Stimulated activated CD4-positive, alpha-beta T cell treated with anti-CD3 and anti-CD28 coated beads, TNF-alpha, amount 100 ng/mL, for 4 hours (primary cell): ENCODE measurements at places on chromosomes 6 and 20.

DNA sequence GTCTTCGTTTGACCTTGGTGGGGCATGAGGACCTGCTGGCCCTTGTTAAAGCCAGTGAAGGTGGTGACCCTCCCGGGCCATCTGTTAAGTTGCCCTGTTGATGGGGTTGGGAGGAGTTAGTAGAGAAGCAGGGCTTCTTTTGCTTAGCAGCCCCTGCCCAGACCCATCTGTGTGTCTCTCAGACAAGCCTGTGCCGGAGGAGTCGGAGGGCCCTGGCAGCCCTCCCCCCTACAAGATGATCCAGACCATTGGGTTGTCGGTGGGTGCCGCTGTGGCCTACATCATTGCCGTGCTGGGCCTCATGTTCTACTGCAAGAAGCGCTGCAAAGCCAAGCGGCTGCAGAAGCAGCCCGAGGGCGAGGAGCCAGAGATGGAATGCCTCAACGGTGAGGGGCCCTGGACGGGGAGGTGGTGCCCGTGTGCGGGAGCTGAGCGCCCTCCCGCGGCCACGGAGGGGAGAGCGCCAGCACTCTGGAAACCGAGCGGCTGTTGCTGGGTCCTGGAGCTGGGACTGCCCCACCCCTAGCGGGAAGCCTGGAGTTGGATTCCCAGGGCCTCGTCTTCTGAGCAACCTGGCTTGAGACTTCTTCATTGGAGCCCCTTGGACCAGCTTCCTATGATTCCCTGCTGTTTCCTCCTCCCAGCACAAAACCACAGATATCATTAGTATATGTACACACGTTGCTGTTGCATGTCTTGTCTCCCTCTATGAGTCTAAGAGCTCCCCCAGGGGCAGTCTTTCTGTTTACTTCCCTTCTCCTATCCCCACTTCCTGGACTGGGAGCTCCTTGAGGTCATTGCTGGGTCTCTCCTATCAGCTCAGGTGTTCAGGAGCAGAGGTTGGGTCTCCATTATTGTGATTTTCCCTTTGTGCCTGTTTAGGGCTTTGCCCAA, 27.6 kb upstream of the SRF start:
- DNase-seq = peak; percentile 48

DNA sequence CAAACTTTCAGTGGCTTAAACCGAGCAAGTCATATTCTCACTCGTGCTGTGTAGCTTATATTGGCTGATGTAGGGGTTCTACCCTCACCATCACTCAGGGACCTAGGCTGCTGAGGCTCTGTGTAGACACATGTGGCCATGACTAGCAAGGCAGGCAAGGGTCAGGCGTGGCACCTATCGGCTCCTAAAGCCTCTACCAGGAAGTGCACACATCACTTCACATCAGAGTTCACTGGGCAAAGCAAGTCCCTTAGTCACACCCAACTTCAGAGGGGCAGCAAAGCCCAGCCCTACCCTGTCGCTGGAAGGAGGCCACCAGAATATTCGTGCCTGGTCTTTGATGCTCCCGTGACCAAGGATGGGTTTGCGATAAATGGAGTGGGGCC, 42.9 kb downstream of the PPP1R14C start:
- no peak for DNase-seq

- DNase-seq = no peak
Observed at GRCh38 chr6:102746941-102747340, 1353.4 kb downstream of the GRIK2 start.

DNA sequence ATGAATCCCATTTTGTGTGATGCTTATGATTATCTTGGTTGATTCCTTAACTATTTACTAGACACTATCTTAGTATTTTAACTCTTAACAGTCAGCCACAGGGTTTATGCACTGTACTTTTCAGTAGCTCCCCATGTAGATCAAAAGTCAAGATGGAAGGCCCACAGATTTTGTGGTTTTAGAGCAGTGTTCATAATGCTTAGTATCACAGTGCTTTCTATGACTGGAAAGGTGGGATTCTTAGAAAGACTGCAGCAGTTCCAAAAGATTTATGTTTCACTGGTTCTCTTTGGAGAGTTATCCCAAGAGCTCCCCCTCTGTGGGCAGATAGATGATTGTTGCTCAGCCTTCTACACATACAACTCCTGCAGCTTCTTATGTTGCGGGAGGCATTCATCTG, 34.5 kb downstream of the ANKRD6 start:
- DNase-seq = no peak
